ENCODE measurements at places on chromosomes 7 and 10.

GRCh38 chr7:43937444-43937843 lies 11.2 kb downstream of the UBE2D4 start:
- DNase-seq: no peak

DNA sequence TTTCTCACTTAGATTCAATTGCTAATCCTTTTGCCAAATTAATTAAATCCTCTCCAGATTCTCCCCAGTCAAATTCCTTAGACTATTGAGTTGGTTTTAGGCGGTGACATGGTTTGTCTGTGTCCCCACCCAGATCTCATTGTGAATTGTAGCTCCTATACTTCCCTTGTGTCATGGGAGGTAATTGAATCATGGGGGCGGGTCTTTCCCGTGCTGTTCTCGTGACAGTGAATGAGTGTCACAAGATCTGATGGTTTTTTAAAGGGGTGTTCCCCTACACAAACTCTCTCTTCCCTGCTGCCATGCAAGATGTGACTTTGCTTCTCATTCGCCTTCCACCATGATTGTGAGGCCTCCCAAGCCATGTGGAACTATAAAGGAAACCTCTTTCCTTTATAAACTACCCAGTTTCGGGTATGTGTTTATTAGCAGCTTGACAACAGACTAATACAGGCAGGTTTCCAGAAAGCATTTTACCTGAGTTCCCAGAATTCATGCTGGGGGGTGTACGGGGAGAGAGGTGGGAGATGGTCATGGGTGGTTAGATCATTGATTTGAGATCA lies 44.7 kb upstream of the GARS1 start:
- no peak for DNase-seq

GRCh38 chr7:155188357-155188756 lies 109.3 kb upstream of the INSIG1 start:
- DNase-seq: no peak

- no peak for DNase-seq
Measured at GRCh38 chr7:45574669-45575500, 717 bp downstream of the ADCY1 start.

GRCh38 chr7:134435161-134435920 lies 23.6 kb downstream of the AKR1B1 start:
- DNase-seq: no peak

GRCh38 chr10:57692255-57692980 lies 575.3 kb downstream of the IPMK start:
- no peak for DNase-seq

DNA sequence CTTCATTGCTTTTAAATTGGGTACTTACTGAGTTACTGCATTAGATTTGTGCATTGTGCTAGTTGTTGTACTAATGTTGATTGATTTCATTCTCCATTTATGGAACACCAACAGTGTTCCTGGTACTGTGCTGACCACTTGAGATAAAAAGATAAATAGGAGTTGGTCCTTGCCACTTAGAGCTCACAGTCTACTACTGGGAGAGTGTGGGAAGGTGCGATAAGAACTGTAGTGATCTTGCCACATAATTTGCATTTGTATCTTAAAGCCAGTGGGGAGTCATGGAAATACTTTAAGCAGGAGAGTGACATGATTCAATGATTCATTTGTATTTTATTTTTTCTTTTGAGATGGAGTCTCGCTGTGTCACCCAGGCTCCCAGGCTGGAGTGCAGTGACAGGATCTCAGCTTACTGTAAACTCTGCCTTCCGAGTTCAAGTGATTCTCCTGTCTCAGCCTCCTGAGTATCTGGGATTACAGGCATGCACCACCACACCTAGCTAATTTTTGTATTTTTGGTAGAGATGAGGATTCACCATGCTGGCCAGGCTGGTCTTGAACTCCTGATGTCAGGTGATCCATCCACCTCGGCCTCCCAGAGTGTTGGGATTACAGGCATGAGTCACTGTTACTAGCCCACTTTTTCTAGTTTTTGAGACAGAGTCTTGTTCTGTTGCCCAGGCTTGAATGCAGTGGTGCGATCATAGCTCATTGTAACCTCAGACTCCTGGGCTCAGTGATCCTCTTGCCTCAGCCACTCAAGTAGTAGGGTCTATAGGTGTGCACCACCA lies 51.2 kb upstream of the TMEM248 start:
- DNase-seq: no peak

DNA sequence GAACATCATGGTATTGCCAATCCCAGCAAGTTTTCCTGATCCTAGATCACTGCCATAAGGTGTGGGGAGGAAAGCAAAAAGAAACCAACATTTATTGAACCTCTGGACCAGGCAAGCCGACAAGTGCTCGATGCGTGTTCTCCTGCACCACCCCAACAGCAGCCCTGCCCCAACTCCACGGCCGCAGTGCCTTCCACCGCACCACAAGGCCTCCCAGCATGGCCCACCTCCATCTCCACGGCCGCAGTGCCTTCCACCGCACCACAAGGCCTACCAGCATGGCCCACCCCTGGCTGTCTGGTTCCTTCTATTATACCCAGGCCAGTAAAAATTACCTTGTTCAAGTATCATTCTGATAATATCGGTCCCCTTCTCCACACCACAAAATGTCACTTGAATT lies 8.7 kb downstream of the HIPK2 start:
- no peak for DNase-seq

- no peak for DNase-seq
Measured at GRCh38 chr7:106031300-106032035, 68.4 kb downstream of the CDHR3 start.

- DNase-seq: no peak
Measured at GRCh38 chr7:82029236-82029913, 259.5 kb upstream of the HGF start.

- no peak for DNase-seq
Measured at GRCh38 chr10:79049931-79050895, 18.6 kb upstream of the ZMIZ1 start.

- DNase-seq: no peak
Measured at GRCh38 chr7:88254721-88255424, 35.0 kb upstream of the SRI start.

DNA sequence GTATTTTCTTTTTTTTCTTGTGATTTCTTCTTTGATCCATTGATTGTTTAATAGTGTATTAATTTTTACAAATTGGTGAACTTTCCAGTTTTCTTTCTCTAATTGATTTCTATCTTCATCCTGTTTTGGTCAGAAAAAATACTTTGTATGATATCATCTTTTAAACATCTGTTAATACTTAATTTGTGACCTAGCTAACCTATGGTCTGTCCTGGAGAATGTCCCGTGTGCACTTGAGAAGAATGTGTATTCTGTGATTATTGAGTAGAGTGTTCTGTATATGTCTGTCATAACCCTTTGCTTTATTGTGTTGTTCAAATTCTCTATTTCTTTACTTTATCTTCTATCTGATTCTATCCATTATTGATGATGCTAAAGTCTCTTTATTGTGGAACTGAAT lies 65.8 kb upstream of the ZEB1 start:
- DNase-seq: no peak

- DNase-seq: no peak
Measured at GRCh38 chr10:76287856-76288255, 856.4 kb downstream of the LRMDA start.

- no peak for DNase-seq
Measured at GRCh38 chr10:68202960-68203353, 29.0 kb downstream of the ATOH7 start.

- no peak for DNase-seq
Measured at GRCh38 chr7:146172112-146172511, 55.5 kb downstream of the CNTNAP2 start.

GRCh38 chr7:121873289-121874194 lies 581 bp downstream of the PTPRZ1 start:
- DNase-seq: no peak

DNA sequence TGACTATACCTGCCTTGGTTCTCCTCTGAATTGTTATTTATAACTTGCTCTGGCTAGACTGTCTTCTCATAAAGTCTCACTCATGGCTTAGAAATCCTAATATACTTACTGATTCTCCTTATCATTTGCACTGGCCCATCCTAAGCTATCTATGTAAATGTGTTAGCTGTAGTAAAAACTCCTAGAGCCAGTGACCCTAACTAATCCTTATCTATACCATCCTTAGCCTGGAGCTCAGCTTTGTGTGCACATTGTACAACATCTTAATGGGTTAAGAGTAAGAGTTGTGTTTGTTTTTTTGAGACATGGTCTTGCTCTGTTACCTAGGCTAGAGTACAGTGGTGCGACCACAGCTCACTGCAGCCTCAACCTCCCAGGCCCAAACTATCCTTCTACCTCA lies 40.8 kb downstream of the LAMB4 start:
- no peak for DNase-seq

DNA sequence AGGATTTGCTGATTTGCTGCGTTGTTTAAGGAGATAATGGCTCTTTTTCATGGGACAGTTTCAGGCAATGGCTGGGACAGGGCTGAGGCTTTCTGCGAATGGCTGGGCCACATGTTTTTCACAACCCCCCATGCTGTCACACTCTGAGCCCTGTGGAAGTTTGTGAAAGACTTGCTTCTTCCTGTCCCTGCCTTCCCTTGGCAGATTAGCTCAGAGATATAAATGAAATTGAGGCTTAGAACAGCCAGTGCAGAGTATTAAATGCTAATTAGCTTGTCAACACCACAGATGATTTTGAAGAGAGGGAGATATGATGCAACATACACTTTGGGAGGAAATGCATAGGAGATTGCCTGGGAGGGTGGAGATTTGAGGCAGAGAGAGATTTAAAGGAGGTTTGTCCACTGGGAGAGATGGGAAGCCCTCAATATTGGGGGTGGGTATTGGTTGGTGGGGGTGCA lies 232.0 kb downstream of the SH2D4B start:
- DNase-seq: no peak

Data from activated CD4-positive, CD25-positive, alpha-beta regulatory T cell (primary cell).